ENCODE measurements at places on chromosomes 11 and 22.

- DNase-seq = no peak
Observed at GRCh38 chr11:111557425-111558111, 17.0 kb downstream of the LAYN start.

DNA sequence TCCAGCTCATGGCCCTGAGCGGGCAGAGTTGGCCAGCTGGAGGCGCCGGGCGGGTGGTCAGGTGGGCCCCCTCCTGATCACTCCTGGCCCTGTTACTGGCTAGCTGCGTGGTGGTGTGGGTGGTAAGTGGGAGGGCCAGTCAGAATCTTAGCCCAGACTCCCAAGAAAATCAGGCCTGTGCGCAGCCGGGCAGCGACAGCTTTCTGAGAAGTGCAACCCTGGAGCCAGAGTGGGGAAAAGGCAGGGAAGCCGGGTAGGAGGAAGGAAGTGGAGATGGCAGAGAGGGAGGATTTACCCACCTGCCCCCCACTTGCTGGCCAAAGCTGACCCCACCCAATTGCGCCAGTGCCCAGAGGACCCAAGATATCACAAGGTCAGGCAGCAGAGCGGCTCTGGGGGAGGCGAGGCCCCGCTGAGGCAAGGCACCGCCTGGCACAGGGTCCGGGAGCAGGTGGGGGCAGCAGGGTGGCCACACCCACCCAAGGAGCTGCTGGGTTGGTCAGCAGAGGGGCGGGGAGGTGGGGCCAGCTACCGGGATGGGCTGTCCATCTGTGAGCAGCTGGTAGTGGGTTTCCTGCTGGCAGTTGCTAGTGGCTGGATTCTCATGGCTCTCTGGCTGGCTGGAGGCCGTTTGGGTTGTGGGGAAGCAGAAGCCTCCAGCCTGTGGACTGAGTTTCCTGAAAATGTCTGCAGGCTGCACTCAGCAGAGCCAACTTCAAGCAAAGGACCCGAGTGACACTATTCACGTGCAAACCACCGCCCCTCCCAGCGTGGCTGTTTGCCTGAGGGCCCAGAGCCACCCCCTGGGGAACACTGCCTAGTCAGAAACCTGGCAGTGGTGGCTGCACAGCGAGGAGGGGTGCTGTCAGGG is 196.4 kb downstream of the IGLL1 start:
- DNase-seq = no peak

GRCh38 chr11:10796191-10796590 is 12.5 kb downstream of the EIF4G2 start:
- no peak for DNase-seq

DNA sequence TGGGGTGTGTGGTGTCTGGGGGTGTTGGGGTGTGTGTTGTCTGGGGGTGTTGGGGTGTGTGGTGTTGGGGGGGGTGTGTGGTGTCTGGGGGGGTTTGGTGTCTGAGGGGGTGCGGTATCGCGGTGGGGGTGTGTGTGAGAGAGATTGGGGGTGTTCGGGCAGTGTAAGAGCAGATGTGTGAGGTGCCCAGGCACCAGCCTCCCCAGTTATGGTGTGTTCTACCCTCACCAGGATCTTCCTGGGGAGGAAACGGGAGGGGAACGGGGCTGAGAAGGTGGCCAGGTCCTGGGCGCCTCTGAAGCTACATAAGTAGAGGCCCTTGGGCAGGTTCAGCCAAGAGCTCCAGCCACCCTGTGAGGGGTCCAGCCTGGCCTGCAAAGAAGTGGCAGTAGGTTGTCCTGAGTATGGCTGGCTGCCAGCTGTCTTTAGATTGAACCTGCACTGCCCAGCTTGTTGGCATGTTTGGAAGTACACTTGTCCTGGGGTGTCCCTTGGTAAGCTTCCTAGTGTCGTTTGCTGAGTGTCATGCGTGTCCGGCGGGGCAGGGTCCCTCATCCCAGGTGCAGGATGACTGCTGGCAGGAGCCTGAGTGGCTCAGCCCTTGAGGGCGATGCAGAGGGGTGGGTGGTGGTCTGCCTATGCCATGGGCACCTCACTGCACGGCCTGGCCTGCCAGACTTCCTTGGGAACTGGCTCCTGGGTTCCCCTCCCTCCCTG is 6.5 kb upstream of the TRMT2A start:
- DNase-seq = no peak

GRCh38 chr22:30390974-30391691 is 3.9 kb upstream of the RNF215 start:
- DNase-seq = no peak

- no peak for DNase-seq
Observed at GRCh38 chr22:29334696-29335344, 19.3 kb upstream of the RASL10A start.

DNA sequence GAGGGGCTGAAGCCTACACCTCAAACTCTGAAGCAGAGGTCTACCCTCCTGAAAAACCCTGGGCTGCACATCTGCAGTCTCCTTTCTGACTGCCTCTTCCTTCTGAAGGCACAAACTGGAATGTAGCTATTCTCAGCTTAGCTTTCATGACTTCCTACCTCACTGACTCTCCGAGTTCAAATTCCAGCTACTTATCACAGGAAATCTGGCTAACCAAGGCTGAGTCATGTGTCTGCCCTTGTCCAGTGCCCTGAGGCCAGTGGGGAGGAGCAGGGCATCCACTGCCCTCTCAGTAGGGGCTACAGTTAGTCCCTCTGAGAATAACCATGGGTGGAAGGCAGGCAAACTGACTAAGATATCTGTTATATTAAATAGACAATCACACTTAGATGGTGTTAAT is 29.2 kb downstream of the PDGFD start:
- DNase-seq = no peak

GRCh38 chr22:33512908-33513307 is 407.4 kb downstream of the LARGE1 start:
- no peak for DNase-seq

DNA sequence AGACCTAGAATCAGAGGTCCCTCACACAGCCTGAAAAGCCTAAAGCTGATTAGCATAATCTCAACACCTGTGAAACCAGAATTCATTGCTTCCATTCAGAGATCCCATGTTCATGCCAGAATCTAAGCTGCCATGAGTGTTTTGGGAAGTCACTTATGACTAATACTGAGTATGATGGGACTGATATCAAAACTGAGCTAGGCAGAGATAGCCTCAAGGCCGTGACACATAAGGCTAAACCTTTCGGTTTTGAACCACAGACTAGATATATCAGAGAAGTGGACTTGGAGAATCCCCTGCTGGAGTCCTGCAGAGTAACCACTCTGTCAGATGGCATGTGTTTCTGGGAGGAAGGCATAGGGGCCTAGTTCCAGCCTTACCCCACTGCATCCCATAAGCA is 23.1 kb upstream of the GLYATL2 start:
- DNase-seq = no peak

Data from DMS79 treated with DMSO at 0.1 percent for 48 hours (cell line).